ENCODE measurements at places on chromosomes 12 and 14.

GRCh38 chr12:15995801-15996200 is 84.7 kb downstream of the DERA start:
- no peak for DNase-seq

GRCh38 chr12:39685854-39686657 is 66.5 kb upstream of the ABCD2 start:
- no peak for DNase-seq

- DNase-seq = no peak
Measured at GRCh38 chr14:44960146-44960545, 1.6 kb downstream of the KLHL28 start.

GRCh38 chr14:71011479-71011878 is 104.2 kb downstream of the PCNX1 start:
- DNase-seq = no peak

DNA sequence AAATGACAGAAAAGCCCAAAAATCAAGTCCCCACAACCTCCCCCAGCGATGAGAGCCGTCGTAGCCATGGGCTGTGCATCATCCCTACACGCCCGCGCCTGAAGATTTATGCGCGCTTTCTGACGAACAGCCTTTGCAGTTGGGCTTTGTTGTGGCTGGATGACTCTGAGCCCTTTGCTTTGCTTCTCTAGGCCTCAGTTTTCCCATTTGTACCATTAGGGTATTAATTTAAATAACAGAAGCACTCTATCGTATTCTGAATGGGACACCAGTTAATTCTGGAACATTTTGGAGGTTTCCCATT is 24.2 kb downstream of the SFSWAP start:
- no peak for DNase-seq

GRCh38 chr12:76714861-76715260 is 49.1 kb upstream of the ZDHHC17 start:
- DNase-seq = no peak

GRCh38 chr14:24394275-24394674 is 4.5 kb upstream of the NYNRIN start:
- no peak for DNase-seq

DNA sequence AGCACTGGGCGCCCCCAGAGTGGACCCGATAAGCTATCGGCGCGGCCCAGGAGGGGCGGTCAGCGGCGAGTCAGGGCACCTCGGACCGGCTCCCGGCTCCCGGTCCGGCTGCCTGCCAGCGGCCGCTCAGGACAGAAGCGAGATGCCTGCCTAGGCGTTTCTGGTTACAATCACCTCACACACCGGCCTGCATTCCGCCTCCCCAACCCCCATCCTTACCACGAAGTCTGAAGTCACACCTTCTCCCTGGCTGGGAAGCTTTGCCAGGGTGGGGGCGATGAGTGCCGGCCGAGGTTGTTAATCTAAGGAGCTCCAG is 42.6 kb upstream of the TBX5 start:
- no peak for DNase-seq

DNA sequence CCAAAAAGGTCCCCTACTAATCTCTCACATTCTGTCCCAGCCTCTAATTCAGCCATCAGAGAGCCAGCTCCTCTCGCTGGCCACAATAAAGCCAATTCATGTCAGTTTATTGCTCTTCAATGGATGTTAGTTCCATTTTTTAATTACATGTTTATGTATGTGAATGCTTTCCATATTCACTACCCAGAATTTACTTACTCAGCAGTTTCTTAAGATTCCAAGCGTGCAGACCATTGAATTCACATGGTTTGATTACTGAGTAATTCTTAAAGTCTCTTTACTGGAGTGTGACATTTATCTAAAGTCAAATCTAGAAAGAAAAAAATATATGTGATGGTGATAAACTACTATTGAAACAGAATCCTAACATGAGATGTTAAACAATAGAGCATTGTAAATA is 102.2 kb downstream of the LLPH start:
- no peak for DNase-seq

DNA sequence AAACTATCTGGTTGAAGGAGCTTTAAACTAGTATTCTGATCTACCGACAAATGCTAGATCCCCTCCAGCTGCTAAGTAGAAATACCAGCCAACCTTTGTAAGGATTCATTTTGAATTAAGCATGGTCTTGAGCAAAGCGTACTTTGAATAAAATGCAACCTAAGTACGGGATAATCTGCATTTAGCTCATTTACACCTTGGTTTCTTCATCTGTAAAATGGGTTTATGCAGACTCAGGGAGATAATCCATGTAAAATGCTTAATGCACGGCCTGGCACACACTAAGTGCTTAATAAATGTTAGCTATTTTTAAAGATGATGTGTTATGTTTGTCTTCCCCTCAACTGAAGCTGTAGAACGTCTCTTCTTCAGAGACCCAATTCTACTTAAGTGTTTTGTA is 15.9 kb downstream of the EGLN3 start:
- DNase-seq = no peak

DNA sequence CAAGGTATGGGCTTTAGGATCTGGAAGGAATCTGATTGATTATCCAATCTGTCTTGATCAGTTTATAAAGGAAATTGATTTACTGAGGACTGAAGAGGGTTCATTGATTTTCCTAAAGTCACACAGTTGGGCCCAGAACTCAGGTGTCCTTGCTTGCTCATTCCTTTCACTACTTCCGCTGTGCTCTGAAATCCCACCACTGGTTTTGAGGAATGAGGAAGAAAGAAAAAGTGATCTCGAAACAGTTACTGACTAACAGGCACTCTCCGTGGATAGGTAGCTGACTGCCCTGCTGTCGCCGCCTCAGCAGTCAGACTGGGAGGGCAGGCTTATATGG is at the start of gene FITM1:
Gene FITM1 (plus strand): TSS at position 280 of the 337 bp plus-strand sequence. CDS start 905 bp downstream, outside the sequence.
- DNase-seq = no peak

DNA sequence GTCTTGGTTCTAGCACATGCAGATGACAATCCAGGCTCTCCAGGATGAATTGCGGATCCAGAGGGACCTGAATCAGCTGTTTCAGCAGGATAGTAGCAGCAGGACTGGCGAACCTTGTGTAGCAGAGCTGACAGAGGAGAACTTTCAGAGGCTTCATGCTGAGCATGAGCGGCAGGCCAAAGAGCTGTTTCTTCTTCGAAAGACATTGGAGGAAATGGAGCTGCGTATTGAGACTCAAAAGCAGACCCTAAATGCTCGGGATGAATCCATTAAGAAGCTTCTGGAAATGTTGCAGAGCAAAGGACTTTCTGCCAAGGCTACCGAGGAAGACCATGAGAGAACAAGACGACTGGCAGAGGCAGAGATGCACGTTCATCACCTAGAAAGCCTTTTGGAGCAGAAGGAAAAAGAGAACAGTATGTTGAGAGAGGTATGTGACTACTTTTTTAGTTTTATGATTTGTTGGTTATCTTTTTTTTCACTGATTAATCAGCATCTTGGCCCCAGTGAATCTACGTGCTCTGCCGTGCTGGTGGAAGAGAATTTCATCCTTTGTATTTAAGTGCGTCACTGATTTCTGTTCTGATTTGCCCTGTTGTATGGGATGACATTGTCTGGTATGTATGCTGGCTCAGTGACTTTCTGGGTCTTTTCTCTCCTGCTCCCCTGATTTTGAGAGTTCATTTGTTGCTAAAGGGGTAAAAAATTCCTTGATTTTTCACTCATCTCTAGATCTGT is 92.3 kb downstream of the ERC1 start:
- DNase-seq = no peak

DNA sequence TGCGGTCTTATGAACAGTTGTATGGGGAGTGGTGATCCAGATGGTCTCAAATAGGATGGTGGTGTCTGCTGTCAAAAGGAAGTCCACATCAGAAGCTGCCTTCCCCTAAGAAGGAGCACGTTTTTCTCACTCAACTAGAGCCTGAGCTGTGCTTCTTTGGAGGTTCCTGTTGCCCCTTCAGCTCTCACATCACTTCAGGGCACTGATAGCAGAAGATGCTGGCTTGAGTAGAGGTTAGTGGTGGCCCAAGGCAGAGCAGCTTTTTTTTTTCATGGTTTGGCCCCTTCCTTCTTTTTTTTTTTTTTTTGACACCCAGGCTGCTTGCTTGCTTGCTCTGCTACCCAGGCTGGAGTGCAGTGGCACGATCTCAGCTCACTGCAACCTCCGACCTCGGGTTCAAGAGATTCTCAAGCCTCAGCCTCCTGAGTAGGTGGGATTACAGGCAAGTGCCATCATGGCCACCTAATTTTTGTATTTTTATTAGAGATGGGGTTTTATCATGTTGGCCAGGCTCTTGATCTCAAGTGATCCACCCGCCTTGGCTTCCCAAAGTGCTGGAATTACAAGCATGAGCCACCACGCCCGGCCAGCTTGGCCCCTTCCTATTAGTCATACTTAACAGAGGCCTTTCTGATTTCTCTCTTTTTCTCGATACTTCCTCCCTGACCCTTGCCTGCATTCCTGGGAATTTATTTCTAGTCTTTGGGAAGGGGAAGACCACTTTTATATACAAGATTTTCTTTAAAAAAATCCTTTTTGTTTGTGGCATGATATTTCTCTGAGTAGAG is 31.6 kb downstream of the KLRD1 start:
- no peak for DNase-seq

DNA sequence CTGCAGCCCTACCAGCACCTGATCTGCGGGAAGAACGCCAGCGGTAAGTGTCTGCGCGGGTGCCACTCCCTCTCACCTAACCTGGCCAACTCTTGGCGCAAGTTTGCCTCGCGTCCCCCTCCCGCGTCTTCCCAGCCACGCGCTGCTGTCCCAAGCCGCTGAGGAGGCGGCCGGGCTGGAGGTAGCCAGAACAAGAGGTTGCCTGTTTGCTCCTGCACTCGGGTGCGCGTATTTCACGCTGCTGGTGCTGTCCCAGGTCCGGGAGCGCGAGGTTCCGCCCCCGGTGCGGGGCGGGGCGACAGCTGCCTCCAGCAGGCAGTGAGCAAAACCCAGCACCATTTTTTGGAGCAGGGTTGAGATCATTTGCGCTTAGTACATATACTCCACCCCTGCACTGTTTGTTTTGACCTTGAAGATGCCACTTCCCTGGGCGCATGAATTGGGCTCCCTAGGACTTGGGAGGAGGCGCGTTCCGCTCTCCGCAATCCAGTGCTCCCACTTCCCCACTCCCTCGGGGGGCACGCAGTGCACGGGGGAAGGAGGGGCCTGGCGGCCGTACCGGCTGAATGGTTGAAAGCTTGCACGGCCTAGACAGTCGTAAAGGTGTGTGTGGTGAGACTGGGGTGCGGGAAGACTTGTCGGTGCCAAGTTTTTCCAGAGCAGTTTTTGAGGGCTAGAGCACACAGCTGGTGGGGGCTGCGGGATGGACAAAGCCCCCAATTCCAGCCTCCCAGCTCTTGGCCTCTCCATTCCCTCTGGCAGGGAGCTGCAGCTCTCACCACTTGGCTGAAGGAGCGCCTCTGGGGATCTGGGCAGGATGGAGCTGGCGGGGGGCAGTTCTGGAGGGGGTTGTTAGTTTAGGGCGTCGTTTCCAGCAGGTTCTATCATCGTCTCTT is 226.9 kb upstream of the CRY1 start:
- no peak for DNase-seq

- DNase-seq = no peak
Measured at GRCh38 chr12:77236066-77236465, 170.7 kb upstream of the E2F7 start.

DNA sequence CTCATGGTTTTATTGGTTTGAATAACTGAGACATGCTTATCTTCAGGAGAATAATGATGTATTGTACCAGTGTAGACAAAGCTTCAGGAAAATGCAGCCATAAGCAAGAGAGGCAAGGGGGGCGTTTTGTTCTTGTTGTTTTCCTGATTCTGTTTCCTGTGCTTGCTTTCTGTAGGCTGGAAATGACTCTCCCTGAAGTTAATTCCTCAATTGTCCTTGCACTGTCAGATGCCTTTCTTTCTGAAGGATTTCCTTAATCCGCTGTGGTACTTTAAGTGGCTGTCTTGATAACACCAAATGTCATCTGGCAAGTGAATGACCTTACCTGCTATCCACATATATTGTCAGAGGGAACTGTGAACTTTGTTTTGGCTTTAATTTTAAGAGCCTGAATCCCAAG is 220.0 kb downstream of the NEDD1 start:
- no peak for DNase-seq

- no peak for DNase-seq
Measured at GRCh38 chr12:89225401-89225800, 126.9 kb downstream of the DUSP6 start.

DNA sequence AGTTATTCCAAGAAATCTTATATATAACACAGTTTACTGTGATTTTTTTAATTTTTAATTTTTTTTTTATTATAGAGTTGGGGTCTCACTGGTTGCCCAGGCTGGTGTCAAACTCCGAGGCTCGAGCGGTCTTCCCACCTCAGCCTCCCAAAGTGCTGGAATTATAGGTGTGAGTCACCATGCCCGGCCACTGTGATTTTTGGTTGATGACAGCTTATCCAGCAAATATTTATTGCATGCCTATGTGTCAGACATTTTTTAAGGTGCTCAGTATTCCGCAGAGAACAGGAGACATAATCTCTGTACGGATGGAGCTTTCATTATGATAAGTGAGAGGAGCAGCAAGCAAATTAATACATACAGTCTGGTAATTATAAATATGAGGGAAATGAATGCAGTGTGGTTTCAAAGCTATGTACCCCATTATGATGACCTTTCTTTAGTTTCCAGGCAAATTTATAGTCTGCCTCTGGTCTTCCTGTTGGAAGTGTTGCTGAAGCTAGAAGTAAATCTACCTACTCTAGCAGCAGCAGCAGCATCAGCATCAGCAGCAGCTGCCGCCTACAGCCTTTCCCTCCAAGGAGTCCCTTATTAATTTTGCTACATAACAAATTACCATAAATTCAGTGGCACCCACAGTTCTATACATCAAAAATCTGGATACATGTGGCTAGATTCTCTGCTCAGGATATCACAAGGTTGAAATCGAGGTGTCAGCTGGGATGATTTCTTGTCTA is 32.3 kb downstream of the FRS2 start:
- no peak for DNase-seq

GRCh38 chr12:127595506-127595905 is 671.5 kb upstream of the TMEM132C start:
- no peak for DNase-seq

GRCh38 chr14:54322701-54323337 is 74.0 kb upstream of the CDKN3 start:
- no peak for DNase-seq

DNA sequence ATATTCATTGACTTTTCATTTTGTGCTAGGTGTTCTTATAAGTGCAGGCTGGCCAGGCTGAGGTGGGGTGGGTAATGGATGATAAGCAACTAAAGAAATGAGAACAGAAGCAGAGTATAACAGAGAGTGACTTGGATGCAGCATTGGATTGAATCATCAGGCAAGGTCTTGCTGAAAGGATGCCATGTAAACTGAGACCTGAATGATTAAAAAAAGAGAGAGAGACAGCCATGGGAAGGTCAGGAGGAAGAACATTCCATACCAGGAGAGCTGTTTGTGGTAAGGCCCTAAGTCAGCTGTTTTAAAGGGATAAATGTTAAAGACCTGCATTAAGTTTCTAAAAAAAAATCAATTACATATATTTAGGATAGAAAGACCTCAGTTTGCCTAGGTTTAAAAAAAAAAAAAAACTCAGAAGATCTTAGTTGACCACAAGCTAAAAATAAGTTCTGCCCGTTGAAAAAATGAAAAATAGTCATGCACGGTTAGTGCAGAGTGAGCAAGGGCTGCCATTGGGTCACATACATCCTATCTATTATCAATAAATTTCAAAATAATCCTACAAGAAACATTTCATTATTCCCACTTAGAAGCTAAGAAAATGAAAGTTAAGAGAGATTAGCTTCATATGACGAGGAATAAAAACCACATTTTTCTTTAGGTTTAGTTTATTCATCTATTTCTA is 37.2 kb downstream of the IFNG start:
- no peak for DNase-seq

Data from NCI-H1930 (cell line).